ENCODE measurements at places on chromosomes 6 and 20.

GRCh38 chr6:133701633-133702331 is 187.1 kb upstream of the TCF21 start:
- no peak for DNase-seq

GRCh38 chr6:111808493-111808892 is 64.8 kb downstream of the FYN start:
- no peak for DNase-seq

DNA sequence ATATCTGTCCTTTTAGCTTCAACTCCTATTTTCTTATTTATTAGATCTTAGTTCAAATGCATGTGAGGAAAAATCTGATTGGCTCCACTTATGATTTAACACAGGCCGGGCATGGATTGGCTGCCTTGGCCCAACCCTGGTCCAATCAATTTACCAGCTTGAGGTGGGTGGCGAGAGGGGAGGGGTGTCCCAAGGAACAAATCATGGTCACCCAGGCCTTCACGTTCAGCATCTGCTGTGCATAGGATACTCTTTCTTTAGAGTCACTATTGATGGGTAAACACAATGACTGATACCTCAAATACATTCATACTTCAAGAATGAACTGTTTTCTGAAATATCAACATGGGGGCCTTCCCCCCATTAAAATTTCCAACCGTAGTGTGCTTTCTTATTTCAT is 14.9 kb upstream of the BACH2 start:
- no peak for DNase-seq

DNA sequence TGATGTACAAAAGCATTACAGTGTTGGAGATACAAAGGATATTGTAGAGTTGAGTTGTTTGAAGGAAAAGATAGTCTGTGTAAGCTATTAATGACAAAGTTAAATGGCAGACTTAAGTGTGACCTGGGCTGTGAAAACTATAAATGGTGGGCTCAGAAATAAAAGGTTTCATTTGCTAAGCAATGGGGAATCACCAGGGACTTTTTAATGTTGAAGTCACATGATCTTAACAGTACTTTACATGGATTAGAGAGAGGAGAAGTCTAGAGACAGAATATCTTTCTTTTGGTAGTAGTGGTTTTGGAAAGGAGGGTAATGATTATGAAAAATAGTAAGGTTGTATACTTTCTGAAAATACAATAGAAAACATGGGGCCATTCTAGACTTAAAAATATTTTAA is 67.1 kb downstream of the SCAF8 start:
- DNase-seq: no peak

DNA sequence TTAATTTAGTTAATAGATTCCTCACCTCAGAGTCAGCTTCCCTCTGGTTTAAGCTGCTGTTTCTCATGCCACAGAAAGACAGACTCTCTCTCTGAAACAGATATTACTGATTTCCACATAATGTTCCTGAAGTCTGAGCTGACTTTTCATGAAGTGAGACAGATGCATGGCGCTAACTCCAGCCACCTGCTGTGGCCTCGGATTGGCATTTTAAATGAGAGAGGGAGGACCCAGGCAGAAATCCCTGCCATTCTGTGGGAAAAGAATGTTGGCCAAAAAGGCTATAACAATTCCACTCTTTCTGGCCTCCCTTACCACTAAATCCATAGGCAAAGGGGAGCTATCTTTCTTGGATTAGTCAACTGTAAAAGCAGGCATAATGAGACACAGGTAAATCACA is 354.1 kb upstream of the CDH4 start:
- DNase-seq: no peak

- no peak for DNase-seq
Measured at GRCh38 chr20:63182425-63182824, 33.5 kb downstream of the YTHDF1 start.

GRCh38 chr6:53758496-53758895 is 36.3 kb upstream of the LRRC1 start:
- DNase-seq: no peak

- no peak for DNase-seq
Measured at GRCh38 chr6:24493945-24494820, 586 bp upstream of the ALDH5A1 start.

- DNase-seq: no peak
Measured at GRCh38 chr6:48775157-48775556, 664.2 kb upstream of the PTCHD4 start.

All from ACHN (cell line).